ENCODE measurements at places on chromosomes 6 and 20. TPM values are rescaled to one million over a fixed set of nuclear protein-coding genes. Genes with fewer than 3 reads are reported as not detected.

The PACRG gene
- 2.5 TPM for total RNA-seq

The MICAL1 gene
- total RNA-seq = 96.9 TPM

The LTV1 gene
- total RNA-seq = 22.6 TPM

The POLR3F gene
- total RNA-seq = 8.1 TPM

The BHLHE23 gene
- total RNA-seq = not detected

DNA sequence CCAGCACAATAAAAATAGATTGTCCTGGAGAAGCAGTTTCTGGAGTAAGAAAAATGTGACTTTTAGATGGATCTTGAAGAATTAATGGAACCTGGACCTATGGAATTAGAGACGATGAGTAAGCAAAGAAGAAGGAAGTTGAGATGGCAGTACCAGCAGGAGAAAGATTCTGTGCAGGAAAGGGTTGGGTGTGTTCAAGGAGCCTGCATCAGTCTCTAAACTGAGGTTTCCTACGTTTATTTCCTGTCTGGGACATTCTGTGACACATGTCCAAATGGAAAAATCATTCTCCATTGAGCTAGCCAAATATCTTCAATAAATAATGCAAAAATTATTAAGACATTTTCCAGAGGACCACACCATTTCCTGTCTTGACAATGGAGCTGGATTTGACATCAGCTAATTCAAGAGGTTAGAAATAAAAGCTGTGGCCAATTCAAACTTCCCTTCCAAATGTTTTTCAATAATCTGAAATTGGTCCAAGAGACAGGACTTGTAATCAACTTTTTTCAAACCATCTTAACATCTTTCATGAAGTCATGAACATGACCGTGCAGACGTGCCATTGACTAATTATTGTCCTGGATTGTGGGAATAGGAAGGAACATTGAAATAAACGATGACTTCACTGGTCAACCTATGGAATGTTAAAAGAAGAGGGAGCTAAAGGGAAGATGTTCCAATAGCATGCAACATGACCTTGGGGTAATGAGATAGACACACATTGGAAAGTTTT is 198.3 kb downstream of the ZNF217 start:
- DNase-seq = no peak
- peaks cover under 1% of the 10 kb centered on the region for H3K27me3 ChIP-seq
- H3K27ac ChIP-seq = no peak overlapping the region
- H3K4me3 ChIP-seq = no peak overlapping the region
- H3K4me1 ChIP-seq = no peaks in the 10 kb centered on the region

GRCh38 chr20:32995802-32996201 is 8.4 kb downstream of the SUN5 start:
- no peak overlapping the region for H3K4me3 ChIP-seq
- no peaks in the 10 kb centered on the region for H3K4me1 ChIP-seq
- no peak overlapping the region for H3K27ac ChIP-seq
- peaks cover 5% of the 10 kb centered on the region for H3K36me3 ChIP-seq
- DNase-seq = no peak
- peaks cover 32% of the 10 kb centered on the region for H3K27me3 ChIP-seq

DNA sequence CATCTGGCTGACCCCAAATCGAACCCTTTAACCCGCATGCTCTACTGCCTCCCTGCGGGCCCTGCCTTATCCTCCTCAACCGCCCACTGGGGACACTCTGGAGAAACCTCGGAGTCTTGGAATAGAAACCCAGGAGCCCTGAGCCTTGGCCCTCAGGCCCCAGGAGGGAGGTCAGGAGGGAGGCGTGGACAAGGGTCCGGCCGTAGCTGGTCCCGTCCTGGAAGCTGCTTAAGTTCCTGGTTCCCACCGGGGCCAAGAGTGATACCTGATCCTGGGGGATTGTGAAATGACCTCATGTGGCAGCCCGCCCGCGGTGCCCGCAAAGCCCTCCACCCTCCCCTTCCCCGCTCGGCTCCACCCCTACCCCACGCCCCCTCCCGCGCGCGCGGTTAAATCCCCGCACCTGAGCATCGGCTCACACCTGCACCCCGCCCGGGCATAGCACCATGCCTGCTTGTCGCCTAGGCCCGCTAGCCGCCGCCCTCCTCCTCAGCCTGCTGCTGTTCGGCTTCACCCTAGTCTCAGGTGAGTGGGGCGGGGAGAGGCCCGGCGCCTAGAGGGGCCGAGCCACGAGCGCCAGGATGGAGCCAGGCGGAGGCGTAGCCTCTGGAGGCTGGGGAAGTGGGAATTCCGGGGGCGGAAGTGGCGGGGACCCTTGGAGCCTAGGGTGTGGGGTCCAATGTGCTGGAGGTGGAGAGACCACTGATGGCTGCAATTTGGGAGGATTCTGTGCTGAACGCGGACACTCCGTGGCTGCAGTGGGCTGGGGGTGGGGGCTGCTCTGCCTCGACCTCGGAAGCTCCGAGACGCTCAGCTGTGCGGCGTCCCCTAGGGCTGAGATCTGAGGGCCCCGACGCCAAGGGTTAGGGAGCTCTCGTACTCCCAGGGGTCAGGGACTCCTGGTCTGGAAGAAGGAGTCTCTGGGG is at the start of gene WFDC2:
WFDC2 (plus strand) TSS at position 418 of the 926 bp plus-strand sequence; CDS start at position 447, 29 bp downstream.
- peaks cover 15% of the 10 kb centered on the region for H3K4me1 ChIP-seq
- H3K27ac ChIP-seq = no peak within 1 kb of the TSS
- DNase-seq = no peak
- H3K27me3 ChIP-seq = peaks cover 42% of the 10 kb centered on the region
- H3K4me3 ChIP-seq = peak within 1 kb of the TSS; percentile 64
- peaks cover 2% of the 10 kb centered on the region for H3K36me3 ChIP-seq

- H3K27ac ChIP-seq = no peak overlapping the region
- no peak overlapping the region for H3K4me3 ChIP-seq
- no peaks in the 10 kb centered on the region for H3K27me3 ChIP-seq
- peaks cover 11% of the 10 kb centered on the region for H3K36me3 ChIP-seq
- H3K4me1 ChIP-seq = no peaks in the 10 kb centered on the region
Observed at GRCh38 chr6:91057689-91058088, 470.8 kb upstream of the MAP3K7 start.

DNA sequence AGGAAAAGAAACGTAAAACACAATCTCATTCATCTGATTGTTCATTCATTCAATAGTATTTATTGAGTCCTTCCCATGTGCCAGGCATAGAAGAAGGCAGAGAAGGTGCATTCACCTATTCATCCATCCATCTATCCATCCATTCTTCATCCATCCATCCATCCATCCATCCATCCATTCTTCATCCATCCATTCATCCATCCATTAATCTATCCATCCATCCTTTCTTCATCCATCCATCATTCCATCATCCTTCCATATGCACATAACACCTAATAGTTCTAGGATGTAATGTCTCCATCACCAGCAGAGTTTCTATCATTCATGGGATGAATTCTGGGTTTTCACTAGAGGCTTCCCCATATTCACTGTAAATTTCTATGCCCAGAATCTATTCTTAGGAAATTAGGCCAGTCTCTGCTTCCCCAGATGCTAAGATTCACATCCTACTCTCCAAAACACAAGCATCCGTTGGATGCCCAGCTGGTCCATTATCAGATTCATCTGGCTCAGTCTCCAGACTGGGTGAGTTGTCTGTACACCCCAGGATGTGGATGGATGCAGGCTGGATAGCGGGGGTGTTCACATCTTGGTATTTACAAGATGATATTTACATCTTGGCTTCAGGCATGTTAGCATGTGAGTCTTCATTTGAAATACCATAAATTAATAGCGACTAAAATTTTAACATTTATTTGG is 517.7 kb upstream of the SULF2 start:
- peaks cover 2% of the 10 kb centered on the region for H3K36me3 ChIP-seq
- no peak overlapping the region for H3K4me3 ChIP-seq
- H3K27ac ChIP-seq = no peak overlapping the region
- H3K4me1 ChIP-seq = peaks cover 15% of the 10 kb centered on the region

DNA sequence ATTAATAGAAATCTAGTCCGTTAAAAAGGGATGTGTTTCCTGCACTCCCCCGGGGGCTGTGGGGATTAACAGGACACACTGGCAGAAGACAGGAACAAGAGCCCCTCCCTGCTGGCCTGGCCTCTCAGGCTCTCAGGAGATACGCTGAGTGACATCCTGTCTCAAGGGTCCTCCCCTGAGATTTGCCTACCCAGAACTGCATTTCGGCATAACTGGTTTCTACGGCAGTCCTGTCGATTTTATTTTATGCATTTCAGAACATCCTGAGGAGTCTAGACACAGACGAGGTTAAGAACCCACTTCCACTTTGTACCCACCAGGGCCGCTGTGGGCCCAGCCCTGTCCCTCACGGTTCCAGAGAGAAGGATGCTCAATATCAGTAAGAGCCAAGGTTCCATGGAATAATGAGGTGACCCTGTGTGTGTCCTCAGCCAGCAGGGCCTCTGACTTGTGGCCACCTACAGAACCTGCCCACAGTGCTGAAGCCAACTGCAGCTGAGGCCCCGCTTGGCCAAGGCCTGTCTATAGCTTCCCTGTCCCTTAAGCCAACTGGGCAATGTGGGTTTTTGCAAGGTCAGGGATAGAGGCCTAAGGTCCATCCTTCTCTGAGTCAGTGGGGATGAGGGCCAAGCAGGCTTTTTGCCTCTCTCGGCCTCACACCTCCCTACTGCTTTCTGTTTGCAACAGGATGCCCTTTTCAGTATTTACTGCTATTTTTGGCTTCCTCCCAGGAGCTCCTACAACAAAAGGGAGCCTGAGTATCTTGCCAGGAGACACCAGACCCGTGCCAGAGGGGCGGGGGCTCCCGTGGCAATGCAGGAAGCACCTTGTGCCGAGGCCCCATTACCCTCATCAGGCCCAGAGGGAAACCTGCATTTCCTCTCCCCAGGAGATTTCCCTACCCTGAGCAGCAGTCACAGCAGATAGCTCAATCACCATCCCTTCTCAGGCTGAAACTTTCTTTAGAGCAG is 14.7 kb downstream of the UQCC2 start:
- peak; percentile 62 for DNase-seq
- H3K4me1 ChIP-seq = peaks cover 55% of the 10 kb centered on the region
- peak overlapping the region; percentile 78 for H3K27ac ChIP-seq
- H3K27me3 ChIP-seq = no peaks in the 10 kb centered on the region
- no peak overlapping the region for H3K4me3 ChIP-seq

DNA sequence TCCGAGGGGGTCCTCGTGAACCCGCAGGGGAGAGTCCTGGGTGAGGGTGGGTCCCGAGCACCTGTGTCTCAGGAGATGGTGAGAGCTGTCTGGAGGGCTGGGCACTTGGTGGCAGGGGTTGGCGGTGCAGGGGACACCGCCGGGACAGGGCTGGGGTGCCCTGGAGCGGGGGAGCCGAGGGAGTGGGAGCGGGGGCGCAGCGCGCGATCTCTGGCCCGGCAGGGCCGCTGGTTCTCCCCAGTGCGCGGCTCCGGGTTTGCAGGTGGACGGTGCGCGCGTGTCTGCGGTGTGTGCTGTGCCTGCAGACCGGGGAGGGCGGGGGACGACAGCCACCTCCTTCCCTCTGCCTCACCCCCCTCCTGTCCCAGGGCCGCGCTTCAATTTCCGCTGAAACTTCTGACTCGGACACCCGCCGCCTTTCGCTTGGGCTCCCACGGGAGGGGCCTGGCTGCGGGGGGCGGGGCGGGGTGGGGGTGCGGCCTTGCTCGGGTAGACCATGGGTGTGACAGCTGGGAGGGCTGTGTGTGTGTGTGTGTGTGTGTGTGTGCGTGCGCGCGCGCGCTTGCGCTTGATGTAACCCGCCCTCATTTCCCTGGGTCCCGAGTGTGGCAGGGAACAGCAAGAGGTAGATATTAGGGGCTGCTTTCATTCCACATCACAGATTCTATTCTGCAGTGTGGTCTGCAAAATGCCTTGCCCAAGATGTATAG is 1.2 kb downstream of the TRIB3 start:
- no peak for DNase-seq
- peaks cover 8% of the 10 kb centered on the region for H3K36me3 ChIP-seq
- no peaks in the 10 kb centered on the region for H3K27me3 ChIP-seq
- peaks cover 31% of the 10 kb centered on the region for H3K4me1 ChIP-seq
- peak overlapping the region; percentile 79 for H3K4me3 ChIP-seq
- peak overlapping the region; percentile 97 for H3K27ac ChIP-seq

GRCh38 chr6:35025232-35026188 is 115.6 kb downstream of the TCP11 start:
- H3K27ac ChIP-seq = no peak overlapping the region
- no peak for DNase-seq
- no peak overlapping the region for H3K4me3 ChIP-seq
- no peaks in the 10 kb centered on the region for H3K27me3 ChIP-seq
- H3K4me1 ChIP-seq = peaks cover 72% of the 10 kb centered on the region

Measured in chondrocyte (in vitro differentiated cells).